ENCODE measurements at places on chromosomes 7 and 10.

DNA sequence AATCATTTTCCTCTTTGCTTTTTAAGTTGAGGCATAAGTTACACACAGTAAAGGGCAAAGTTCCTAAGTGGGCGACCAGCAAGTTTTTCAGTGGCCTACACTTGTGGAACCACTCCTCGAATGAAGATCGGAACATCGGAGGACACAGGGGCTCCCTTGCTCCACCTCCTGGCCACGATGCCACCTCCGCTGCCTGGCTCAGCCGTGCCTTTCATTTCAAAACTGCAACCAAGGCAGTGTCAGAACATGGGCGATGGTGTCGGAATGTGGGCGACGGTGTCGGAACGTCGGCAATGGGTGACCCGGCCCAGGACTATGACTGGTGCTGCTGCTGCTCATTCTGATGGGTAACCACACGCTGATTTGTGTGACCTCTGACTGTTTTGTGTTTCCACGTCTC, 9.6 kb upstream of the VIPR2 start:
- no peak for DNase-seq

- no peak for DNase-seq
These were observed 137.3 kb downstream of the TCERG1L start for GRCh38 chr10:131174211-131174565.

GRCh38 chr7:17626235-17626634, 314.1 kb downstream of the SNX13 start:
- DNase-seq: no peak

- DNase-seq: no peak
These were observed 531.3 kb downstream of the ATRNL1 start for GRCh38 chr10:115624448-115624847.

GRCh38 chr10:8768341-8768740, 713.9 kb downstream of the GATA3 start:
- no peak for DNase-seq
